RCC 7860 (cell line): ENCODE measurements at places on chromosomes 4 and X.

- no peak for DNase-seq
Observed at GRCh38 chr4:113849771-113850170, 88.2 kb upstream of the CAMK2D start.

DNA sequence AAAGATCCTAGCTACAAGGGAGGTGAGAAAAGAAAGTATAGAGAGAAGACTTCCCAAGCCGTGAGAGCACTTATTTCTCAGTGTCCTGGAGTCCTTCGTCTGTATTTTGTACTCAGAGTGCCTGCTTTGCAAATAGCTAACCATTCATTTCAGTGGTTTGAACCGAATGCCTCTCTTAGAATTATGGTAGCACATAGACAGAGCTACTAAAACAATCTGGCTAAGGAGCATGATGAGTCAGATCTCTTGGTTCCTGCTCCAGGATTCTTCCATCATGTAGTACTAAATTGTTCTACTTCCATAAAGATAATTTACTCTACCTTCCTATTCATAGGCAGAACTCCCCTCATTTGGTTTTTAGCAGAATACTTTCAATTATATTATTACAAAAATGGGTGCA, 946.6 kb downstream of the STIM2 start:
- no peak for DNase-seq

DNA sequence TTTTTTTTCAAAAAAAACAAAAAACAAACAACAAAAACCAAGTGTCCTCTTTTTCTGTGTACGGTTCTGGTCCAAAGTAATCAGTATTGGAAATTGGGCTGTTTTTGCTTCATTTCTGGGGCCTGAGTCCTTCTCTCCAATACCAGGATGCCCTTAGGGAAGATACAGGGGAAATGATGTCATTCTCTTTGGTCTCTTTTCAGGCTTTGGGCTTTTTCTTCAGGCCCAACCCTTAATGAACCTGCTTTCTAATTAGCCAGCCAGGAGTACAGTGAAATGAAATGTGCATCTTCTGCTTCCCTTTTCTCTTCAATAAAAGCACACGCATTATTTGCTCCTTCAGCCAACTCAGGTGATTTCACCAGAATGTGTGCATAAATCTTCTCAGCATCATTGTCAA, 52.6 kb upstream of the RBPJ start:
- no peak for DNase-seq

GRCh38 chr4:128371001-128371777, 83.6 kb upstream of the PGRMC2 start:
- DNase-seq, result no peak

DNA sequence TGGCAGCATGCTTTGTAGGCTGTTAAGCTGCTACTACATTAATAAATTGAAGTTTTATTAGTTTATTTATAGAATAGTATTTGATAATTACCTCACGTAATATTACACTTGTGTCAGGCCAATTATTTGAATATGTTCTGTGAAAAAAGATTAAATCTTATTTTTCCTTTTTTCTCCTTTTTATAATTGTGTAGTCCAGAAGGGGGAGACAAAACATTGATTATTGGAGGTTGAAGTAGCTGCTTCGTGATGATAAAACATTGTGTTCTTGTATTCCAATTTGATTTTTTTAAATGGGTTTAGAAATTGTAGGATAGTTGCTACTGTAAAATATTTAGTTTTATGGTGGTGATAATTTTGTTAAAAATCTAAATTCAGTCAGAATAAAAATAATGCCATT, 85.7 kb downstream of the DIAPH2 start:
- no peak for DNase-seq
